Heart right ventricle (tissue), 16 donors: ENCODE measurements at places on chromosomes 11 and 22. TPM values are rescaled to one million over a fixed set of nuclear protein-coding genes. Genes with fewer than 3 reads are reported as not detected.

- DNase-seq = no peak
Observed at GRCh38 chr11:43573873-43574272, 106.7 kb upstream of the HSD17B12 start.

DNA sequence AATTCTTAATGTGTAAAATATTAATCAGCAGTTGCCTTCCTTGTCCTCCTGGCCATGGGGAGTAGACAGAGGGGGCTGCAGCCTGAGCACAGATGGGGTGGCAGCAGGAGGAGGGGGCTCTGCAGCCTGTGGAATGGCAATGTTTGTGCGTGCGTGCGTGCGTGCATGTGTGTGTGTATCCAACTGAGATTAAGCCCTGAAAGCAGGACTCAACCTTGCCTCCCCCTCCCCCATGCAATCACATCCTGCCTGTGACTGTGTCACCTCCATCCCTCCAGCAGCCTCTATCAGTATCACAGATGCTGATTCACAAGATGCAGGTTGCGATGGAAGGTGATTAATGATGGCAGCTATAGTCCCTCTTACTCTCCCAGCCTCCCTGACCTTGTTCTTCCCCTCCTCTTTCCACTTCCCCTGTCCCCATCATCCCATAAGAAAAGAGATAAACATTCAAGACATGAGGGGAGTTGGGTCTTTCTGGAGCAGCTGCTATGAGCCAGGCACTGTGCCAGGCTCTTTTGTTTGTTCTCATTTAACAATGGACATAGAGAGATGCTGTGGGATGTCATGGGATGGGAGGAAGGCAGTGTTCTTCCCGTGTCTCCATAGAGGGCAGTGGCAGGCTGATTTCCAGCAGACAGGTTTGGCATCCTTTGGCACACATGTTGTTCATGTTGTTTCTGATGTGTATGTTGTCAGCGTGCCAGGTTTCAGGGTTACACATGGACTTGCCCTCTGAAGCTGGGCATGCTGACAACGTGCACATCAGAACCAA, 43.8 kb upstream of the NECTIN1 start:
- DNase-seq = no peak

- no peak for DNase-seq
Observed at GRCh38 chr11:124865181-124865901, at the start of gene ROBO3. TSS of gene ROBO3 (plus strand) at chr11:124865432. CDS start at chr11:124865578, 146 bp downstream.

DNA sequence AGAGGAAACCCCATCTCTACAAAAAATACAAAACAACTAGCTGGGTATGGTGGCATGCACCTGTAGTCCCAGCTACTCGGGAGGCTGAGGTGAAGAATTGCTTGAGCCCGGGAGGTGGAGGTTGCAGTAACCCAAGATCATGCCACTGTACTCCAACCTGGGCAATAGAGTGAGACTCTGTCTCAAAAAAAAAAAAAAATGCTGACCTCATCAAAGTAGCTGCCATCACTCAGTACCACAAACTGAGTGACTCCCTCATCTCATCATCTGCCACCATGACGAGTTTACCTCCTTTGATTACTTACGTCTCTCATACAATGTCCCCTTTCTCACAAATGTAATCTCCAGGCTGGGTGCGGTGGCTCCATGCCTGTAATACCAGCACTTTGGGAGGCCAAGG, 117.2 kb upstream of the CLPB start:
- no peak for DNase-seq

OR8I2 gene
- not detected for polyA plus RNA-seq

DNA sequence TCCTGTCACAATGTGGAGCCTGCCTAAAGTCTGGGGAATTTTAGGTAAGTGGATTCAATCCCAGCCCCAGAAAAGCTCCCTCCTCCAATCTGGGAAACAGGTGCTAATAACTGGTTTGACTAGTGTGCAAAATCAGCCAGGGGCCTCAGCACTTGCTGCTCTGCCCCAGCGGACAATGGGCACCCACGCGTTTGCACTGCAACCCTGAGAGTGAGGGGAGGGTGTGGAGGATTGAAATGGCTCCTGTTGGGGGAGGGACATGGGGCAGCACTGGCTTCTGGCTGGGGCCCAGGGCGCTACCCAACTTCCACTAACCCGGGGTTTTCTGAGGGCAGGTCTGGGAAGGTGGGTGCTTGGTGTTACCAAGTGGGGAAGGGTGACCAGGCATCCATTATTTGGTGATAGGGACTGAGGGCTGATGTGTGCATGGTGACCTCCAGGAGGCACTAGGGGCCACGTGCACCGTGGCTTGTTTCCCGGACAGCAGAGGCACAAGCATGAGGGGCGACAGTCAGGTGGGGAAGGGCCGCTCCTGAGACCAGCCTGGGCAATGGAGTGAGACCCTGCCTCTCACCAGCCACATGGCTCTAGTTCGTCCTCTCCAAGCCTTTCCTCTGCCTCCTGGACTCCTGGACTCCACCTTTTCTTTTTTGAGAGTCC, 4.3 kb upstream of the PNPLA5 start:
- no peak for DNase-seq

DNA sequence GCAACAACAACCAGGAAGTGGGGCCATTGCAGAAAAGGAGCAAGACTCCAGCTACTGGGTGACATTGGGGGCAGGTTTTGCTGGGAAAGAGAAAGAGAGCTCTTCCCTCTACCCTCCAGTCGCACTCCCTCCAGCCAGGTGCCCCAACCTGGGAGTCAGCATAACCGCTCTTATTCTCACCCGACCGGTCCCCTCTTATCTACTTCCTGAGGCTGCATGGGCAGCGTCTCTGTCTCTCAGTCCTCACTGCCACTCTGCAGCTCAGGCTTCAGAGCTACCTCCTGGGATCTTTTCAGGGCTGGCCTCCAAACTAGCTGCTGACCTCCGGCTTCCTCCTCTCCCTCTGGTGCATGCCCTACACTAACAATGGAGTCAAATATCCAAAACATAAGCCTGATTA, 5.1 kb downstream of the ZNF70 start:
- DNase-seq = no peak

DTX4 gene
- polyA plus RNA-seq = 0.86 TPM

RTN4R gene
- polyA plus RNA-seq = 1.5 TPM

DNA sequence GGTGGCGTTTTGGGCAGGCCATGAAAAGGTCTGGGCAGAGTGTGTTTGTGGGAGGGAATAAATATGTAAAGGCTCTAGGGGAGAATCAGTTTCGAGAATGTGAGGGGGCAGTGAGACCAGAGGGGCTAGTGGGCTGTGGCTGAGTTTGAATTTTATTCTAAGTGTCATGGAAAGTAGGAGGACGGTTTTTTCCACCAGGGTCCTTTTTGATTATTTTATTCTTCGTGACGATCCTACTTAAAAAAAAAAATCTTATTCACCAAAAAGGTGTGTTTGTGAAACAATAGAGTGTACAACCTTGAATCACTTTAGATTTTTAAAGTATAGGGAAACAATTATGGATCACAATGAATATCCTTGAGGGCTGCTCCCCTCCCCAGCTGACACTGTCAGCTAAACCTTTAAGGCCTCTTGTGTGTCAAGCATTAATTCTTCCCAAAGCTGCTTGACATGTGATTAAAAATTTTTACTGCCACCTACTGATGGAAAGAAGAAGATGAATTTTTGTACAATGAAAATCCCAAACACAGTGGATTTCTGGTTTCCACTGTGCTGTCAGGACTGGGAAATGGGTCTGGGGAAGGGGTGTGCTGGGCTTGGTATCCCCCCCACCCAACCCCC, 107.5 kb upstream of the OR4B1 start:
- no peak for DNase-seq

DNA sequence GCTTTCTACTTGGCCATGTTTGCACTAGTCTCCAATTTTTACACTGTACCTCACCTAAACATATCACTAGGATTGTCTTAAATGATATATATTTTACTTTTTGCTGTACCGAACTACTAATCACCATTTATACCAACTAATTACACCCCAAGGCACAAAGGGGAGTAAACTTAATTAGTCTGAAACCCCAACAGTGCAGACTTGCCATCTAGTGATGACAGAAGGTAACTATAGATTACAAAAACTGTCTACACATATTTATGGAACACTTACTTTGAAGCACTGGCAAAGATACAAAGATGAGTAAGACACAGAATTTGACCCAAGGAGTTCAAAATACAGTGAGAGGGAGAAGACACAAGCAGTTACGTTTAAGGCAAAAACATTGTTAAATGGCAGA, 139.7 kb downstream of the CNTN5 start:
- no peak for DNase-seq

GRCh38 chr11:10584071-10584501, 15.6 kb upstream of the LYVE1 start:
- DNase-seq = no peak

OR6T1 gene
- polyA plus RNA-seq = not detected

BCO2 gene
- polyA plus RNA-seq = 39.3 TPM
